ENCODE measurements at places on chromosomes 2 and 18.

DNA sequence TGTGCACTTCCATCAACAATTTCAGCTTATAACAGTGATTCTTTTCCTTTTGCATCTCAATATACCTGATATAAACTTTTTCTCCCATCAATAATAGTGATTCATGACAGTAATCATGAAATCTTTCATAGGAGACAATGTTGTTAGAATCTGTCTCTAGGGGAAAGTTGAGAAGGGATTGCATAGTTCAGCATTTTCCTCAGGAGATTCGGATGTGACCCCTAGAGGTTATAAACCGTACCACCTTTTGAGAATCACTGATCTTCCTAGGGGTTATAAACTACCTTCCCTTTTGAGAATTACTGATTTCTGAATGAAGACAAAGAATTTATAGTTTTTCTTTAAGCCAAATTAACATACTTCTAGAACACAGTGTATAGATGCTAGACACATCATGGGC lies 53.0 kb upstream of the GALNT3 start:
- DNase-seq = no peak

DNA sequence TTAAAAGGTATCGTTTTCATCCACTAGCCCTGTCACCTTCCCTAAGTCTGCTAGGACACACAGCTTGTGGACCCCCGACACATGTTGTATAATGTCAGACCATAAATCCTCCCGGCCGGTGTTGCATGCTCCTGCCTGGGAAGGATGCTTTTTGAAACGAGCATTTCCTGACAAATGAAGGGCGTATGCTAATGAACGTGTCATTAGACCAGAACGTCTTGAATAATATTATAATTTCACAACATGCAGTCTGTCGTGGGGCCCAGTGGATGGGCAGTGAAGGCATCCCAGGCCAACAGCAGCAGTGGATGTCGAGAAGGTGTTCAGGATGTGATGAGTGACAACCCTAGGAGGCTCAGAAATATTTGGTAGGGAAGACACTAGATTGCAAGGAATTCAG lies 7.5 kb downstream of the CHRNA1 start:
- DNase-seq = no peak

DNA sequence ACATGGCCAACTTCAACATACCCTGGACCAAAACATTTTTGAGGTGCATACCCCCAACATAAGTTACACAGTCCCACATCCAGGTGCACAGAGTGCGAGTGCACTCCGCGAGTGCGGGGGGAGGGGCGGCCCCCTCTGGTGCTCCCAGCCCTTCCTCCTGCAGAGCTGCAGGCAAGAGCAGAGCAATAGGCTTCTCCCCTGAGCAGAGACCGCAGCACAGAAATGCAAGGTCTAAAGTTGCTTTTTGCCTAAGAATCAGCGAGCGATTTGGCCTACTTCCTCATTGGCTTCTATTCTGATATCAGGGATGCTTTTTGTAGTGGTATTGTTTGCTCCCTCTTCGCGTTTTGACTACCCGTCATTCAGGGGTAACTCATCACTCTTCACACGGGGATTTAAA lies 40.6 kb downstream of the BOLA3 start:
- DNase-seq = no peak

GRCh38 chr2:142858961-142859360 lies 18.5 kb upstream of the KYNU start:
- no peak for DNase-seq

GRCh38 chr2:221876016-221876415 lies 303.9 kb upstream of the EPHA4 start:
- no peak for DNase-seq

DNA sequence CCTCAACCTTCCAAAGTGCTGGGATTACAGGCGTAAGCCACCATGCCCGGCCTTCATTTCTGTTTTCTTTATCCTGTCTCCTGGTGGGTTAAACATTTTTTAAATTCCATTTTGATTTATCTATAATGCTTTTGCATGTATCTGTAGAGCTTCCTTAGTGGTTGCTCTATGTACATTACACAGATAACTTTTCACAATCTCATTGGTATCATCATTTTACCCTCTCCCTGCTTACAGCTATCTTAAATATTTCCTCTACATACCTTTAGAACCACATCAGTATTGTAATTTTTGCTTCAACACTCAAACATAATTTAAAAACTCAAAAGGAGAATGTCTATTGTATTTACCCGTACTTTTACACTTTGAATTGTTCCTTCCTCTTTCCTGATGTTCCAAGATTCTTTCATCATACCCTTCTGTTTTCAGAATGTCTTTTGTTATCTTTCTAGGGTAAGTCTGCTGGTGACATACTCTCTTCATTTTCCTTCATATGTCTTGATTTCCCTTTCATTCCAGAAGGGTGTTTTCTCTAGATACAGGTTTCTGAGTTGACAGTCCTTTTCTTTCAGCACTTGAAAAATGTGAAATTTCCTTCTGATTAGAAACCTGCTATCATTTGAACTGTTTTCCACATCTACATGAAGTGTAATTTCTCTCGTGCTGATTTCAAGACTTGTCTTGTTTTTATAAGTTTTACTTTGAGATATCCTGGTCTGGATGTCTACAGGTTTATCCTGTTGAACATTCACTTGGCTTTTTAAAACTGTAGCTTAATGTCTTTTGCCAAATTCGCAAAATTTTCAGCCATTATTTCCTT lies 21.9 kb downstream of the PPP3R1 start:
- no peak for DNase-seq

DNA sequence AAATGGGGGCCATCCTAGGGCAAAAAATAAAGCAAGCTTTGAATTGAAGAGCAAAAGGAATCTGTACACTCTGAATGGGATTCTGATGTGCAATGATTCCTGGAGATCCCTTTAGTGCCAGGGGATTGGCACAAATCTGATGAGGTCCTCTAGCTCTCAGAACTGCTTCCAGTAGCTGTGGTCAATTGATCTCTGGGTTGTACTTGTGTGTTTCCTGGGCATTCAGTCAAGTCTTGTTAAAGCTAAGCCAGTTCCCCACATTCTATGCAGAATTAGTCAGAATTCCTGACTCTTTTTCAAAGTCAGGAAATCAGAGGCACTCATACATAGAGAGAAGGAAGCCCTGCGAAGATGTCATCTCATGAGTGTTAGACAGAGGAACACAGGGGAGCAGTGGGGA lies 161.3 kb downstream of the DNER start:
- no peak for DNase-seq

GRCh38 chr2:67899187-67899586 lies 163.6 kb downstream of the C1D start:
- no peak for DNase-seq
